CD8-positive, alpha-beta memory T cell (primary cell): ENCODE measurements at places on chromosomes 11 and 22.

- no peak for DNase-seq
Observed at GRCh38 chr11:112226831-112227401, 688 bp downstream of the PTS start.

- DNase-seq, result no peak
Observed at GRCh38 chr11:89177691-89178231, at the start of gene TYR. TYR (plus strand) TSS chr11:89177875; CDS start chr11:89177954, 79 bp downstream.

DNA sequence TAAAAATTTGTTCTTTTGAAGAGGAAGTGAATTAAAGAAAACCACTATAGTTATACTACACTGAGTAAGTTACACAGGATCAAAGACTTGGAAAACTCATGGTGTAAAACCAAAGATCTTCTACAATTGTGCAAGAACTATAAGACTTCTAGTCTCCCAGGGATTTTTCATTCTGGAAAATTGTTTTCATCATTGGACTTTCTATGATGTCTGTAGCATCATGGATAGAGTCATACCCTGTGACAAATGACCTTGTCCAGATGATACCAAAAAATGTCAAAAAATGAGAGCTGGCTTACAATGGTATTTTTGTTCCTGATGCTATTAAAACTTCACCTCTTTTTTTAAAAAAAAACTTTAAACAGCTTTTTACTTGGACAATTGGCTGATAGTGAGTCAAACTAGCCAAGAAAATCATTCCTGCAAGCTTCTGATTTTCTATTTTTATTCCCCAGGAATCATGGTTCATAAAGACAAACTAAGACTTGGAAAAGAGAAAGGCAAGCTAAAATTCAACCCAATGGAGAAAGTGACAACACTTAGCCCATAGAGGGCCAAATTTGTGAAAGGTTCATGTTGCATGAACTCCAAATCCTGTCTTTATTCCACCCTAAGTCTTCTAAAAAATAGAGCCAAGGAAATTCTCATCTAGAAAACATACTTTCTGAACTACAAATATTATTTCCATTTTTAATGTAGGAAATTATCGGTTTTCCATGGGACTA is 30.7 kb downstream of the ME3 start:
- no peak for DNase-seq

DNA sequence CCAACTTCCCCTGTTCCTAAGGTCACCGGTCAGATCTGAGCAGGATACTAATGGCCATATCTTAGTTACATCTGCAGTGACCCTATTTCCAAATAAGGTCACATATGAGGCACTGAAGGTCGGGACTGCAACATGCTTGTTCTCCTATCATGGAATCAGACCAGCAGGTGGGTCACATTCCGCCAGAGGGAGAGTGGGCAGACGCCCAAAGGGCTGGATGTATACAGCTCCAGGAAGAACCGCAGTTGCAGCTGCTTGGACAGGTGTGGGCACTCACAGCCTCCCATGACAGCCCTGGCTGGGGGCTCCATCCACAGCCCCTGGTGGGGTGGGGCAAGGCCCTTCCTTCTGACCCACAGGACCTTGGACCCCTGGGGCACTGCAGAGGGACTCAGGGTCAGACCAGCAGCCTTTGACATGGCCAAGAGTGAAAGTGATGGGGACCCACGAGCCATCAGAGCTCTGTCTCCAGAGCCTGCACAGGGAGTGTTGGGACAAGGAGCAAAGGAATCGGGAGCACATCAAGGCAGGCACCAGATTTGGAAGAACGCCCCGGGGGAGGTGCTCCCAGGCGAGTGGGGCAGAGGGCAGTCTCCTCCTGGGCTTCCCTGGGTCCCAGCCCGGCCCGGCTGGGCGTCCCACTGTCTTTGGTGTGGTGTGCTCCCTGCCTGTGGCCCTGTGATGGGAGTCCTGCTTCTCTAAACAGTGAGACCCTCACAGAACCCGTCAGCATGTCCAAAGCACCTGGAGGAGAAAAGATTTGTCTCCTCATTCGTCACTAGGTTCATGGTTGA is 13.3 kb upstream of the CD81 start:
- no peak for DNase-seq

DNA sequence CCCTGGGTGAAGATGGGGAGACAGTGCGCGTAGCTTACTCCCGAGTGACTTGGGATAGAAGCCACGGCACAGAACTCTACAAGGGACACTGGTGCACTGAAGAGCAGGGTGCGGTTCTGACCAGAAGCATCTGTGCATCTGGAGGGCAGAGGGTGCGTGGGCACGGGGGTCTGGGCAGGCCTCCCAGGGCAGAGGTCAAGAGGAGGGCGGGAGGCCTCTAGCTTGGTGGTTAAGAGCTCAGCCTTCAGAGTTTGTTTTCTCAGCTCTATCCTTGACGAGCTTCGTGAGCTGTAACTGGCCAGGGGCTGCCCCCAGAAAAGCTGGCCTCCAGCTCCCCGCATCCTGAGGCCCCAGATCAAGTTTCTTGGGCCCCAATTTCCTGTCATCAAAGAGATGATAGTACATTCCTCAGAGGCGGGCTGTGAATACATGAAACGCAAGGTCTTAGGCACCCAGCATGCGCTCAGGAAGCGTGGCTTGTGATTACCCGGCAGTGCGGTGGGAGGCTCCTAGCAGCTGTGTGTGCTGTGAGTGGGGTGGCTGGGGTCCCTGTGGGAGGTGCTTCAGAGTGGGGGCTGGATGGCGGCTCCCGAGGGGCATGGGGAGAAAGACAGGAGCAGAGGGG is 6.0 kb upstream of the BID start:
- no peak for DNase-seq

DNA sequence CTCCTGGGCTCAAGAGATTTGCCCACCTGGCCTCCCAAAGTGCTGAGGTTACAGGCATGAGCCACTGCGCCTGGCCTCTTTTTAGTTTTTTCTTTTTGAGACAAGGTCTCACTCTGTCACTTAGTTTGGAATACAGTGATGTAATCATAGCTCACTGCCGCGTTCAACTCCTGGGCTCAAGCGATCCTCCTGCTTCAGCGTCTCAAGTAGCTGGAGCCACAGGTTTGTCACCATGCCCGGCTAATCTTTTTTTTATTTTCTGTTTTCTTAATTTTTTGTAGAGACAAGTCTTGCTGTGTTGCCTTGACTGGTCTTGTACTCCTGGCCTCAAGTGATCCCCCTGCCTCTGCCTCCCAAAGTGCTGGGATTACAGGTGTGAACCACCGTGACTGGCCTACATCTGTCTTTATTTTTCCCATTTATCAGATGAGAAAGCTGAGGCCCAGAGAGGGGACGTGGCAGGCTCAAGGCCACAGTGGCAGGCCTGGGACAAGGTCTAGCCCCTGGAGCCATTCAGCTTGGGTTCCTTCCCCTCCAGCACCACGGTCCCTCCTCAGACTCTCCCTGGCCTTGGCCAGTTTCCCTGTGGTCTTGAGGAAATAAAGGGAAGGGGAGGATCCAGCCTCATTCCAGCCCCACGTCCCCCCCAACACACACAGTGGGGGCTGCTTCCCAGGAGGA is 2.8 kb upstream of the KDELR3 start:
- DNase-seq, result no peak
